CD4-positive, CD25-positive, alpha-beta regulatory T cell (primary cell): ENCODE measurements at places on chromosomes 5 and 9. TPM values are rescaled to one million over a fixed set of nuclear protein-coding genes. Genes with fewer than 3 reads are reported as not detected.

Gene SLC23A1
- not detected for total RNA-seq

Gene TMED7
- total RNA-seq: 37.6 TPM

Gene ANP32B
- 188 TPM for total RNA-seq

Gene BARHL1
- total RNA-seq: not detected

Gene AGXT2
- total RNA-seq: not detected

Gene GDNF
- not detected for total RNA-seq

Gene FANCG
- total RNA-seq: 23.7 TPM

Gene CCDC192
- not detected for total RNA-seq

Gene PRSS3
- total RNA-seq: not detected

Gene TERT
- 0.22 TPM for total RNA-seq

Gene PCDHB16
- not detected for total RNA-seq

Gene RFESD
- 2.2 TPM for total RNA-seq

Gene LRRTM2
- not detected for total RNA-seq

GRCh38 chr5:1004461-1005248 is 3.9 kb upstream of the NKD2 start:
- H3K4me3 ChIP-seq: no peak overlapping the region
- H3K4me1 ChIP-seq: peaks cover 30% of the 10 kb centered on the region
- no peak overlapping the region for H3K27ac ChIP-seq
- DNase-seq: peak; percentile 30
- no peaks in the 10 kb centered on the region for H3K36me3 ChIP-seq

DNA sequence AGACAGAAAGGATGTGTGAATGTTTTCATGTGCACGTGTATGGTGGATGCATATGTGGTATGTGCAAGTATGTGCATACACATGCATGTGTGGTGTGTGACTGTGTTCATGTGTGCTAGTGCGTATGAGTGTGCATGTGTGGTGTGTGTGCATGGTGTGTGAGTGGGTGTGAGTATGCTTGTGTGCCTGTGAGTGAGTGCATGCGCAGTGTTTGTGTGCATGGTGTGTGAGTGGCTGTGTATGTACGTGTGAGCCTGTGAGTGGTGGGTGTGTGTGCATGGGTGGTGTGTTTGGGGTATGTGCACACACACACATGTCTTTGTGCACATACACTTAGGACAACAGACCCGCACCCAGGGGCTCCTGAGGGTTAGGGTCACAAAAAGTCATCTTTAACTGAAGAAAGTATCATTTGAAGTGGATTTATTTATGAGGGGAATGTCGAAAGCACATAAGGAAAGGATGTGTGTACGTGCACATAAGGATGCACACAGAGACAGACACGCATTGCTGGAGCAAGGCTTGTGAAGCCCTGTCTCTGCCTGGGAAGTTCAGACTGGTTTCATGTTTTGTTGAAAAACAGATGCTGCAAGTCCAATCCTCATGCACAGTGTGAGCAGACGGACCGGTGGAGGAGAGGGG is 237.0 kb downstream of the SYK start:
- H3K27ac ChIP-seq: no peak overlapping the region
- H3K27me3 ChIP-seq: no peaks in the 10 kb centered on the region

DNA sequence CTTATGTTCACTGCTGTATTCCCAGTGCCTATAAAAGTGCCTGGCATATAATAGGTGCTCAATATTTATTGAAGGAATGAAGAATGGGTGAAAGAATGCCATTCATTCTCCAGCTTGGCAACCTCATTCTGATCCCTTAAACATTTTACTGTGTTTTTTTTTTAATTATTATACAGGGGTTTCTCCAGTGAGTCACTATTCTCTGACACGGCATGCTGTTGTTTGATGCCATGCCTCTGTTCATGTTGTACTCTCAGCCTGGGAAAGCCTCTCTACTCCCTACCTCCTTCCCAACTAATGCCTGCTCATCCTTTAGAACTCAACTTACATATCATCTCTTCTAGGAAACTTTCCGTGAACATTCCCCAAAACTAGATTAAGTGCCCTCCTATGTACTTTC is 70.2 kb upstream of the PHF24 start:
- H3K4me1 ChIP-seq: no peaks in the 10 kb centered on the region
- H3K4me3 ChIP-seq: no peak overlapping the region
- no peak for DNase-seq

GRCh38 chr5:947626-948471 is 55.2 kb downstream of the TRIP13 start:
- no peak overlapping the region for H3K27ac ChIP-seq
- H3K36me3 ChIP-seq: no peaks in the 10 kb centered on the region
- H3K27me3 ChIP-seq: no peaks in the 10 kb centered on the region
- H3K4me1 ChIP-seq: no peaks in the 10 kb centered on the region

GRCh38 chr5:88390096-88390441 is 121.4 kb upstream of the TMEM161B start:
- H3K27ac ChIP-seq: no peak overlapping the region
- H3K27me3 ChIP-seq: no peaks in the 10 kb centered on the region
- H3K36me3 ChIP-seq: no peaks in the 10 kb centered on the region
- DNase-seq: no peak
- H3K4me1 ChIP-seq: no peaks in the 10 kb centered on the region

DNA sequence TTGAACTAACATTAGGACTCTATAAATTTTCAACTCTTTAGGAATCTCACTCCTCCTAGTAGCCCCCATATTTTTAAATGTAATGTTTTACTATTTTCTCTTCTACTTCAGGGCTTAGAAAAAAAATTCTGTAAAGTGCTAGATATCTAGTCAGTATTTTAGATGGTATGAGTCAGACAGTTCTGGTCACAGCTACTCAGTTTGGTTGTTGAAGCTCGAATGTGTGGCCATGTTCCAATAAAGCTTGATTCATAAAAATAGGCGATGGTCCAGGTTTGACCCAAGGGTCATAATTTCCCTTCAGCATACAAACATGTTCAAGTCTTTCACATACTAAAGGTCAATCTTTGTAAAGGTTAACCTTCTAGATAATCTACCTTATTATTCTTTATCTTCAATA is 566.0 kb upstream of the CDH18 start:
- H3K36me3 ChIP-seq: no peaks in the 10 kb centered on the region
- no peaks in the 10 kb centered on the region for H3K4me1 ChIP-seq
- H3K27ac ChIP-seq: no peak overlapping the region
- no peaks in the 10 kb centered on the region for H3K27me3 ChIP-seq
- no peak overlapping the region for H3K4me3 ChIP-seq

- H3K36me3 ChIP-seq: no peaks in the 10 kb centered on the region
- H3K27me3 ChIP-seq: no peaks in the 10 kb centered on the region
- H3K27ac ChIP-seq: no peak overlapping the region
- H3K4me3 ChIP-seq: no peak overlapping the region
- no peaks in the 10 kb centered on the region for H3K4me1 ChIP-seq
- no peak for DNase-seq
These were observed 12.4 kb upstream of the TMC1 start for GRCh38 chr9:72509053-72509452.

- H3K36me3 ChIP-seq: no peaks in the 10 kb centered on the region
- H3K4me1 ChIP-seq: no peaks in the 10 kb centered on the region
- H3K27ac ChIP-seq: no peak overlapping the region
- no peak overlapping the region for H3K4me3 ChIP-seq
- no peaks in the 10 kb centered on the region for H3K27me3 ChIP-seq
These were observed 45.7 kb upstream of the SHOC1 start for GRCh38 chr9:111840442-111840841.

GRCh38 chr5:112552216-112552615 is 133.1 kb upstream of the EPB41L4A start:
- DNase-seq: no peak
- no peaks in the 10 kb centered on the region for H3K4me1 ChIP-seq
- H3K27me3 ChIP-seq: no peaks in the 10 kb centered on the region

GRCh38 chr9:126376311-126377175 is 49.9 kb downstream of the MVB12B start:
- H3K36me3 ChIP-seq: no peaks in the 10 kb centered on the region
- H3K4me3 ChIP-seq: no peak overlapping the region
- no peaks in the 10 kb centered on the region for H3K27me3 ChIP-seq

DNA sequence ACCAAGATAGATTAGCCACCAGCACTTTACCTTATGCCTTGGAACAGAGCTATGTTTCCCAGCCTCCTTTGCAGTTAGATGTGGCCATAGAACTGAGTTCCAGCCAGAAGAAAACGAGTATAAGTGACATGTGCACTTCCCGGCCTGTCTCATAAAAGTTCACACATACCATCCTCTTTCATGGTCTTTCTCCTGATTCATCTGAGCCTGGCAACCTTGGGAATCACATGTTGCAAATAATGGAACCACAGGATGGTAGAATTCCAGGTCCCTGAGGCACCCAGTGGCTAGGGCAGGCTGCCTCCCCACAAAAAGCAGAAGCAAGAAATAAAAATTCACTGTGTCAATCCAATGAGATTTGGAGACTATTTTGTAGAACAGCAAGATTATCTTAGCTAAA is 128.1 kb downstream of the PDE4D start:
- no peaks in the 10 kb centered on the region for H3K36me3 ChIP-seq
- no peak overlapping the region for H3K4me3 ChIP-seq
- no peak overlapping the region for H3K27ac ChIP-seq
- H3K4me1 ChIP-seq: no peaks in the 10 kb centered on the region
- H3K27me3 ChIP-seq: peaks cover 7% of the 10 kb centered on the region

DNA sequence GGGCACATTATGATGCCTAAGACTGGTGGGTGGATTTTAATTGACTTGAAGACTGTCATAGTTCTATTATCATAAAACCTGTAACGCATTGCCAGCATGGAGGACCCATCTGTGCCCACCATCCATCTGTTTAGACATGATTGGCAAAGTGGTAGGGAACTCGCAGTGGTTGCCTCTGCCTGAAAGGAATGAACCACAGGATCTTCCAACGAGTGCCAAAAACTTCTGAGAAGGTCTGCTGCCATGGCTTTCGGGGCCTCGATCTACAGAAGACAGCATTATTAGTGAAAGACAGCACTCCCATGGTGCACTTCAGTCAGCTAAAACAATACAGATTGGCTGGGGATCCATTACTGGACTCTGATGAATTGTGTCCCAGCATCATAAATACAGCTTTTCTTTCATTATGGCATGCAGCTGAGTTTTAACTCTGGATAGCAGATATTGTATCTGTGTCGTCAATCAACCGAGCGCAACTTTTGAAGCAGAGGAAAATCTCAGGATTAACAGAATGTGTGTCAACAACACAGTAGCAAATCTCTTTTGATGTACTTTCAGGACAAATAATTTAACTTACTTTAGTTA is 74.3 kb downstream of the ZDHHC21 start:
- no peak overlapping the region for H3K27ac ChIP-seq
- no peak overlapping the region for H3K4me3 ChIP-seq
- peaks cover 2% of the 10 kb centered on the region for H3K36me3 ChIP-seq
- no peaks in the 10 kb centered on the region for H3K4me1 ChIP-seq
- H3K27me3 ChIP-seq: no peaks in the 10 kb centered on the region
- no peak for DNase-seq

- no peaks in the 10 kb centered on the region for H3K36me3 ChIP-seq
- H3K27ac ChIP-seq: no peak overlapping the region
- H3K4me1 ChIP-seq: no peaks in the 10 kb centered on the region
- no peaks in the 10 kb centered on the region for H3K27me3 ChIP-seq
- no peak for DNase-seq
These were observed 35.3 kb upstream of the PLPP1 start for GRCh38 chr5:55570026-55570425.

GRCh38 chr5:37090781-37091180 is 158.4 kb downstream of the CPLANE1 start:
- H3K36me3 ChIP-seq: no peaks in the 10 kb centered on the region
- no peaks in the 10 kb centered on the region for H3K27me3 ChIP-seq
- no peak for DNase-seq

- no peaks in the 10 kb centered on the region for H3K4me1 ChIP-seq
- no peak overlapping the region for H3K27ac ChIP-seq
- H3K27me3 ChIP-seq: no peaks in the 10 kb centered on the region
- H3K4me3 ChIP-seq: no peak overlapping the region
These were observed 3.4 kb upstream of the AMBP start for GRCh38 chr9:114081441-114082016.

DNA sequence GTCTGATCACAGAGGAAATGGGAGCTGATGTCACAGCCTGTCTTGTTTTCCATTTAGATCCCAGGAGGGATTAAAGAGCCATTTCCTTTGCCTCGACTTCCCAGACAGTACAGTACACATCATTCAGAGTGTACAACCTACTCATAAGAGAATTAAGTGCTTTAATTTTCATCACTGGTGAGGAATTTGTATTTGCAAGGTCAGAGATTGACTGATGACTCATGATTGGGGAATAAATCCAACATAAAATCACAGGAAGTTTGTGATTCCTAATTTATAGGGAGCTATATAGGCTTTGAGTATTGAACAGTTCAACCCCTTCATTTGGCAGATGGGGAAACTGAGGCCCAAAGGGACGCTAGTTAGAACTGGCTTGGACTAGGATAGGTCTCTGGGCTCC is 4.1 kb upstream of the TOMM5 start:
- H3K36me3 ChIP-seq: no peaks in the 10 kb centered on the region
- H3K4me1 ChIP-seq: peaks cover 18% of the 10 kb centered on the region
- peaks cover 21% of the 10 kb centered on the region for H3K27me3 ChIP-seq
- no peak for DNase-seq

- no peaks in the 10 kb centered on the region for H3K4me1 ChIP-seq
- no peak overlapping the region for H3K4me3 ChIP-seq
- no peak for DNase-seq
- no peak overlapping the region for H3K27ac ChIP-seq
These were observed 35.5 kb downstream of the PLGRKT start for GRCh38 chr9:5402217-5402616.

DNA sequence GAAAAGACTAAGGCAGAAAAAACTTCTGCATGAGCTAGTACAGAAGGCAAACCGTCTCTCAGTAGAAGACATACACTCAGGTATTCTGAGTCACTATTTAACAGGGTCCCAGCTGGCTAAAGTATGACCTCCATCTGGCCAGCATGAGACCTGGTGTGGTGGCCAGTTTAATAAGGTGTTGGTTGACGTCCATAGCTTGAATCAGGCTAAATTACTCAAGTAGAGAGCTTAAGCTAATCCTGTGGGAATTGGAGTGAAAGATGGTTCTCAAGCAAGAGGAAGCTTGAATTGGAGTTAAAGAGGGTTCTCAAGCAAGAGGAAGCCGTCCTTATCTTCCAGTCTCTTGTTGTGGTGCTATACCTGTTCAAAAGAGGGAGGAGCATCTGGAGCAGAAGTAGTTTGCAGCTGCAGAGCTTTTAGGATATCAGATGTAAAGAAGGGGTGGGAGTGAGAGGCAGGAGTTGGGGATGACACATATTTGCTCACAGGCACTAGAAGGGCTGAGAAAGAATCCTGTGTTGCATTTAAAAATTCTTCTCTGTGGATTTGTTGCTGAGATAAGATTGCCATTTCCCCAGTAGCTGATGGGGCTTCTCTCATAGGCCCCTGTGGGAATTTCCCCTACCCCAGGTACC is 136.1 kb upstream of the RUSC2 start:
- H3K27me3 ChIP-seq: no peaks in the 10 kb centered on the region
- no peak overlapping the region for H3K27ac ChIP-seq
- DNase-seq: no peak
- H3K4me1 ChIP-seq: no peaks in the 10 kb centered on the region
- H3K36me3 ChIP-seq: no peaks in the 10 kb centered on the region
- H3K4me3 ChIP-seq: no peak overlapping the region

DNA sequence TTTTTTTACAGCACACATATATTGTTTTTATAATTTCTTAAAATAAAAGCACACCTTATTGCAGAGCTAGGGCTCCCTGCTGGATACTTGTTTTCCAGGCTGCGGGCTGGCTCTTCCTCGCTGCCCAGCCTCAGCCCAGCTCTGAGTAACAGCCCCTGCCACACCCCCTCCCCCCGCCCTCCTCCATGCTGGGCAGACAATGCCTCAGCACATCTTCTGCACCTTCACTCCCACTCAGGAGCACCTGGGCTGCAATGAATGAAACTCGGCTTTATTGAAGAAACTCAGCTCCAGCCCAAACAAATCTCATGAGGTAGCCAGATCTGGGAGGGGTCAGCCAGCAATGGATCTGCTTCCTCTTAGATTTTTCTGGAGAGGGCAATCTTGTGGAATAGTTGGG is 9.5 kb downstream of the IL9 start:
- no peak for DNase-seq
- H3K27me3 ChIP-seq: no peaks in the 10 kb centered on the region
- H3K36me3 ChIP-seq: no peaks in the 10 kb centered on the region
- H3K27ac ChIP-seq: no peak overlapping the region
- no peak overlapping the region for H3K4me3 ChIP-seq
